ENCODE measurements at places on chromosomes 3 and 15.

DNA sequence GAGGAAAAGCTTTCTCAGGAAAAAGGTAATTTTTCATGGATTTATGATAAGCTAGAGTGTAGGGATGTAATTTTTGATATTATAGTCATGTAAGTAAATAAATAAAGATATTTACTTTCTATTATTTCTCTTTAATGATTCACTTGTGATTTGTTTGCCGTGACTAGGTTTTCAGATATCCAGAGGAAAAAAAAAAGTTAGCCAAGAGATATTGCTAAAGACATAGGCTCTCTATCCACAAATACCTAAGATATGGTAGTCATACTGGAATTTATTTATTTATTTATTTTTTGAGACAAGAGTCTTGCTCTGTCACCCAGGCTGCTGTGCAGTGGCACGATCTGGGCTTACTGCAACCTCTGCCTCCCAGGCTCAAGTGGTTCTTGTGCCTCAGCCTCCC lies 59.9 kb downstream of the AP4E1 start:
- DNase-seq = no peak
- H3K27me3 ChIP-seq = no peaks in the 10 kb centered on the region
- no peaks in the 10 kb centered on the region for H3K4me1 ChIP-seq
- peaks cover 85% of the 10 kb centered on the region for H3K36me3 ChIP-seq

GRCh38 chr3:158420654-158421396 lies 150.2 kb upstream of the MLF1 start:
- no peak for DNase-seq
- H3K27ac ChIP-seq = no peak overlapping the region
- H3K27me3 ChIP-seq = no peaks in the 10 kb centered on the region
- H3K4me1 ChIP-seq = no peaks in the 10 kb centered on the region
- H3K36me3 ChIP-seq = peaks cover 9% of the 10 kb centered on the region

GRCh38 chr3:33134026-33134625 lies 20.3 kb downstream of the CRTAP start:
- no peak overlapping the region for H3K4me3 ChIP-seq
- H3K27me3 ChIP-seq = no peaks in the 10 kb centered on the region
- no peak for DNase-seq
- peaks cover 8% of the 10 kb centered on the region for H3K4me1 ChIP-seq
- H3K27ac ChIP-seq = no peak overlapping the region

DNA sequence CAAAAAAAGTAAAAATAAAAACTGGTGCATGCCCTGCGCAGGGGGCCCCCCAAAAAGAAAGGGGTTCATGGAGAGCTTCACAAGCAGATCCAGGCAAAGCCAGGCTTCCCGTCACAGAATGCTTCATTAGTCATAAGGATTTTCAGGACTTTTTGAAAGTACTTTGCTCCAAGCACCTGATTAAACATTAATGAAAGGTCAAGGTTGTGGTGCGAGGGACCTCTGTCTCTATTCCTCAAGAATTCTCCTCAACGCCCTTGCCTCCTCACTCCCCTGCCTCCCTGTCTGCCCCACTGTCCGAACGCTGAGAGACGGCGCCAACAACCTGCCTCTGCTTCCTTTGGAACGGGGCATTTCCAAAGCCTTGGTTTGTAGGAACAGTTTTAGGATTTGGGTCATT lies 240.1 kb upstream of the IGF1R start:
- no peak for DNase-seq
- H3K4me1 ChIP-seq = no peaks in the 10 kb centered on the region
- H3K27ac ChIP-seq = no peak overlapping the region
- H3K36me3 ChIP-seq = no peaks in the 10 kb centered on the region
- peaks cover 13% of the 10 kb centered on the region for H3K27me3 ChIP-seq
- H3K4me3 ChIP-seq = no peak overlapping the region

DNA sequence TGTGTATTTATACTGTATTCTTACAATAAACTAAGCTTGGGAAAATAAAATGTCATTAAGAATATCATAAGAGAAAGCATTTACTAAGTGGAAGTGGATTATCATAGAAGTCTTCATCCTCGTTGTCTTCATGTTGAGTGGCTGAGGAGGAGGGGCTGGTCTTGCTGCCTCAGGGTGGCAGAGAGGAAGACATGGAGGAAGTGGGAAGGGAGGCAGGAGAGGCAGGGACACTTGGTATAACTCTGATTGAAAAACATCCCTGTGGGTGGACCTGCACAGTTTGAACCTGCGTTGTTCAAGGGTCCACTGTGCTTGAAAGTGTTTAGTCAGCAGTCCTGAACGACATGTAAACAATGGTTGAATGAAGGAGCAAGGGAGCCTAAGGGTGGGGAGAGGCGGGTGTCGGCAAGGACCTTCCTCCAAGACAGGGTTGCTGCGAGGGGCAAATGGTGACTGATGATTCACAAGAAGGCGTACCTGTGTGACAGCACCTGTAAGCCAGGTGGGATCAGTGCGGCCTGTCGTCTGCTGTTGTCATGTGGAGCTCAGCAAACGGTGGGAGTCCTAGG lies 103.8 kb upstream of the KLF13 start:
- H3K27ac ChIP-seq = no peak overlapping the region
- no peaks in the 10 kb centered on the region for H3K36me3 ChIP-seq
- H3K4me1 ChIP-seq = peaks cover 54% of the 10 kb centered on the region
- no peaks in the 10 kb centered on the region for H3K27me3 ChIP-seq

DNA sequence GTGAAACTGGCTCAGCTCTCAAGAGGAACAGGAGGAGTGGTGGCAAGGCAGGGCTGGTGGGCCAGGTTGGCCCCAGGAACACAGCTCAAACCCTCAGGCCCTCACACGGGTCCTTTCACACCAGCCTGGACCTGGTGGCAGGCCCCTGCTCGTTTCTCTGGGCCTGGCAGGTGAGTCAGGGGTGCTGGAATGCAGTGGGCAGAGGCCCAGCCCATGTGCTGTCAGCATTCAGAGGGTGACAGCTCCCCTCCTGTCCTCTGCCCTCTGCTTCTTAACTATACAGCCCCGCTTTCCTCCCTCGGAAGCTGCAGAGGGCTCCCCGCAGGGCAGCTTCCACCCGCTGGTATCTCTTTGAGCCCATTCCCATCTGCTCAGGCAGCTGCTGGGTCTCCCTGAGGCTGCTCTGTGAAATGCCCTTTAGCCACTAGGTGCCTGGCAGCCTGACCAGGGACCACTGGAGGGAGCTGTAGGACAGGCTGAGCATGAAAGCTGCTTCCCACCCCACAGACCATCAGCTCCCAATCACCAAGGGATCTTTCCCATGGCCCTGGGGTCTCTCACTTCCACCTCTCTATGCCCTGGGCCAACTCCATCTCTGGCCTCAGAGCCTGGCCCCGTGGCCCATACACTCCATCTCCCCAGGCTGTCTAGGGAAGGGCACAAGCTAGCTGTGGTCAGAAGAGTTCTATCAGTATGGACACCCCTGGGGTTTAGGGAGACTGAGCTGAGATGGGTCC lies 24.8 kb downstream of the SHF start:
- no peak overlapping the region for H3K4me3 ChIP-seq
- no peaks in the 10 kb centered on the region for H3K27me3 ChIP-seq
- H3K36me3 ChIP-seq = no peaks in the 10 kb centered on the region
- H3K4me1 ChIP-seq = peaks cover 33% of the 10 kb centered on the region

DNA sequence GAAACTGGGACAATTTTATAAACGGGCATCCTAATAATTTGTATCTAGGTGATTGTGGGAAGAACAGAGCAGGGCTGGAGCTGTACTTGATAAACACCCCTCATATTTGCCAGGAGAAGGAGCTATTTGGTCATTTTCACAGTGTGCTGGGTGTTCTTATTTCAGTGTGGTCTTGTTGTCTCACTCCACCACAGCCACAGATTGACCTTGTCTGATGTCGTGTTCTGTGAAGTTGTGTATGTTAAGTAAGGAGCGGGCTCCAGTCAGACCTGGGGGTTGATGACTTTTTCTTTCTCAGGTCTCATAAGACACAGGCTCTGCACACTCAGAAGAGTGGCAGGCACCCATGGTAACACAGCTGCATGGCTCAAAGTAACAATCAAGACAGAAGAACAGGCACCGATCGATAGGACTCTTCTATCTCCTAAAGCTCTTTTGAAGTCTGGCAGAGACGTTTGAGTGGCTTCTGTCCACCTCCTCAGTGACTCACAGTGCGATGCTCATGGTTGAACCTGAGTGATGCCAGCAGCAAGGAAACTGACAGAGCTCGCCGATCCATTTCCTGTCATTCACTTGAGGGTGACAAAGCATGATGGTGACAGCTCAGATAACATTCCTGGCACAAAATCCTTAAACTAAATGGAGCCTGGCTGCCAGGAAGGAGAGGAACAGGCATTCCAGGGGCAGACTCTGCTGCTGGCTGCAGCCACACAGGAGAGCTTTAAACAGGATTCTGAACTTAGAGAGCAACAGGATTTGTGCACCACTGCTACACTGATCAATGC lies 20.8 kb downstream of the DPH3 start:
- no peaks in the 10 kb centered on the region for H3K36me3 ChIP-seq
- peaks cover 4% of the 10 kb centered on the region for H3K27me3 ChIP-seq
- peaks cover 16% of the 10 kb centered on the region for H3K4me1 ChIP-seq
- H3K27ac ChIP-seq = no peak overlapping the region
- no peak for DNase-seq

DNA sequence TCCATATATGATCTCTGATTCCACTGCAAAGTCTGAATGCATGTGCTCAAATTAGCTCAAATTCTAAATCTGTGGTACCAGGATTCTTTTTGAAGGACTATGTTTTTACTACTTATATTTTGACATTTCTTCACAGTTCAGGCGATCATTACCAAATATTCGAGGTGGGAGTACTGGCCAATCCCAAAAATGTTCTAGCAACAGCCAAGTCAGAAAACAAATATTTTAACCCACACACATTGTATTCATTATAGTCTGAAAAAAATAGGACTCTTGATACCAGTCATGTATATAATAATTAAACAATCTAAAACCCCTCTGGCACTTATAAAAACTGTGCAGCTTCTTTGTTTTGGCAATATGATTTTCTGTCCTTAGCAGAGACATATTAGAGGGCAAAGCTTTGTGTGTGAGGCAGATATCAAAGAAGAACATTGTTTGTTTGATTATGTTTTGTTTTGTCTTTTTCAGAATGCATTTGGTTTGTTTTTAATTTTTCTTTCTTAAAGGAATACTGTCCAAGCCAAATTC lies 37.4 kb downstream of the FGF7 start:
- H3K27me3 ChIP-seq = peaks cover 3% of the 10 kb centered on the region
- no peak overlapping the region for H3K4me3 ChIP-seq
- H3K4me1 ChIP-seq = no peaks in the 10 kb centered on the region
- H3K36me3 ChIP-seq = no peaks in the 10 kb centered on the region
- no peak for DNase-seq

GRCh38 chr15:72184165-72184811 lies 13.3 kb downstream of the GRAMD2A start:
- H3K27ac ChIP-seq = no peak overlapping the region
- DNase-seq = no peak
- no peak overlapping the region for H3K4me3 ChIP-seq
- no peaks in the 10 kb centered on the region for H3K36me3 ChIP-seq

GRCh38 chr3:50324351-50325112 lies 2.0 kb upstream of the HYAL2 start:
- H3K27me3 ChIP-seq = no peaks in the 10 kb centered on the region
- H3K27ac ChIP-seq = no peak overlapping the region
- no peak overlapping the region for H3K4me3 ChIP-seq
- peaks cover 46% of the 10 kb centered on the region for H3K4me1 ChIP-seq
- H3K36me3 ChIP-seq = no peaks in the 10 kb centered on the region

Measured in naive thymus-derived CD8-positive, alpha-beta T cell (primary cell).